Urothelium cell line (cell line): ENCODE measurements at places on chromosomes 4 and X.
A peak's percentile ranks its signal among the peaks of the same experiment; 100 is the strongest.

DNA sequence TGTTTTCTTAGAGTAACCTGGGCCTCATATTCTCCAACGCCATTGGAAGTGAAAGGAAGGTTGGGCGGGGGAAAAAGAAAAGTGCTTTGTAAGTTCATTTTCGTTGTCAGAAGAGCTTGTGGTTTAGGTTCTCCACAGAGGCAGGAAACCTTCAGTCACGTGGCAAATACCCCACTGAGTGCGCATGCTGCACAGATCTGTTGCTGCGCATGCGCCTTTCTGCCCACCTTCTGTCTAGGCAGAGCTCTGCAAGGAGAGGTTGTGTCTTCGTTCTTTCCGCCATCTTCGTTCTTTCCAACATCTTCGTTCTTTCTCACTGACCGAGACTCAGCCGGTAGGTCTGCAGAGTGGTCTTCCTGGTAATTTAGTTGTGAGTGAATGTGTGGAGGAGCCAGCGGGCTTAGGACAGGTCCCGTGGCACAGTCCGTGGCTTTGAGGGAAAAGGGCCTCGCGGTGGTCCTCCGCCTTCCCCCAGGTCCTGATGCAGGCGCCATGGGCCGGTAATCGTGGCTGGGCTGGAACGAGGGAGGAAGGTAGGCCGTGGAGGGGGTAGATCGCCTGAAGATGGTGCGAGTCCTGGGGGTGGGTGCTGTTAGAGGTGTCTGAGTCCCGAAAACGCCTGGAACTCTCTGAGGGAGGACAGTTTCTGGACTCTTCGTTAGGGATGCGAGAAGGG is at the start of gene PAGE5:
Gene PAGE5, plus strand, starts transcription at position 228 of the 676 bp plus-strand sequence. CDS start 1,037 bp downstream, outside the sequence.
- DNase-seq, result no peak

GRCh38 chrX:97594646-97595224 is 711.0 kb downstream of the RPA4 start:
- no peak for DNase-seq

DNA sequence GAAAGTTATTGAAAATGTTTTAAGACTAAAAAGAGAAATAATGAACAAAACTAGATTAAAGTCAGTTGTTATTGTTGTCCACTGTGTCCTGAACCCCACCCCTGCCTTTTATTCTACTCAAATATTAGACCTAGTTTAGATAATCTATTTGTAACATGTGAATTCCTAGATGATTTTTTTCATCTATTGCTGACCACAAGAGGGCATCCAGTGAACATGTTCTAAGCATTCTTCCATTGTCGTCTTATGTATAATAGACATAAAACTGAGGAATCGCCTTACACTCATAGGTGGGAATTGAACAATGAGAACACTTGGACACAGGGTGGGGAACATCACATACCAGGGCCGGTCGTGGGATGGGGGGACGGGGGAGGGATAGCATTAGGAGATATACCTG is 36.4 kb upstream of the HPRT1 start:
- no peak for DNase-seq

DNA sequence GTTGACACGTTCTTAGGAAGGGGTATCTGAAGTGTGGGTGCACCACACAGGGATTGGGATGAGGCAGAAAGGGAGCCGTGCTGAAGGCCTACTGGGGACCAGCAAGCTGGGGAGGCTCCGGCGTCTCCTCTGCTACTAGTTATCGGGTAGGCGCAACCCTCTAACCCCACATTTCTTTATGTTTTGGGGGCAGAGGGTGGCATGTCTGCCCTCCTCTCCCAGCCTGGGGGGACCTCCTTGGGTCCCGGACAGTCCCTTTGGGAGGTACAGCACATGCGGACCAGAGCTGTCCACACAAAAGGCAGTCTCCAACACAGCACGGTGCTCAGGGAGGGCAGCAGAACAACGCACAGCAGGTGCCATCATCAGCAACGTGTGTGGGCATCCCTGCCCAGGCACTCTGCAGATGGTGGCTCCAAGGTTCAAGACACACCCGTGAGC is 33.2 kb downstream of the WDR1 start:
- DNase-seq, result no peak

GRCh38 chr4:1728061-1728980 is 7.0 kb downstream of the TACC3 start:
- DNase-seq, result no peak

- DNase-seq, result no peak
Measured at GRCh38 chrX:127439676-127440075, 612.5 kb downstream of the ACTRT1 start.

DNA sequence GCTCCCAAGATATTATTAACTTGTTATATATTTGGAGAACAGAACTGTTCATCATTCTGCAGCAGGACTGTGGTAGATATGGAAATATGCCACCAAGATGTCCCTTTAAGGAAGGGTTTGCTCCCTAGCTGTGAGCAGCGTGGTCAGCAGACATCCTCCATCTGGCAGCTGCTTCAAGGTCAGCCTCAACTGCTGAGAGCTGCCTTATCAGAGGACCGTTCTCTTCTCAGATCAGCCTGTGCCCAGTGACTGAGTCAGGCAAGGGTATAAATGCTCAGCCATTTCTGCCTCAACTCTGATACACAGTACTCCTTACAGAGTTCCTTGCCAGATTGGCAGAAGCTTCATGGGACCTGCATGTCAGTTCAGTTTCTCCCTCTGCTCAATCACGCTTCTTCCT is 63.4 kb upstream of the MAGEB2 start:
- DNase-seq, result no peak

DNA sequence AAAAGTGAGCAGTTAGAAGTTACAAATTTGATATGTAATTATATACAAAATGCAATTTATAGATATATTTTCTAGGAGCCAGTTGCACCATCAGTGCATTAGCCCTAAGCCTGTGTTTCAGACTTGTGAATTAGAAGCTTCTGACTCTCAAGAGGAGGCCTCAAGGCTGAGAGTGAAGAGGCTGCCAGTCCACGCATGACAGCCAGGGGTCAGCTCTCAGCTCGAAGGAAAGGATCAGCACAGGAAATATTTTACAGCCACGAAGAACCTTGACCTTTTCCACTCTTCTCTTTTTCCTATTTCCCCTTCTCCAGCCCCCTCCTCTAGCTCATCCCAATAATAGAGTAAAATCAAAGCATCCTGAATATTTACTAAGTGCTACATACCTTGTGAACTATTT is 642.4 kb downstream of the TRIML1 start:
- DNase-seq, result peak; percentile 11

DNA sequence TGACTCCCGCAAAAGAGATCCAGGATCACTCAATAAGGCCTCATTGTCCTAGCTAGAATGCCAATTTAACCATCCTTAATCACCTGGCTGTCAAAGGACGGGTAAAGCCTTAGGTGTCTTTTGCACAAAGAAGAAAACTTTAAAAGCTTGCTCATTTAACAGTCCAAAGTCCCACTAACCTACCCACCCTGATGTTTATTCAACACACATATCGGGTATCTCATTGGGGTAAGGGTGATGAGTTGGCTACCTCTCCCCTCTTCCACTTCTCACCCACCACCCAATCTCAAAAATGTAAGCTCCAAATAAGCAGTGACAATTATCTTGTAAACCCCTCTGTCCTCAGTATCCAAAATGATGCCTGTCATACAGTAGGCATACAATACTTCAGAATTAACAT is 988 bp upstream of the SRD5A3 start:
- DNase-seq, result no peak

- DNase-seq, result no peak
Measured at GRCh38 chrX:15790769-15791290, 546 bp downstream of the ZRSR2 start.

- no peak for DNase-seq
Measured at GRCh38 chr4:152301381-152301780, 234.5 kb downstream of the FBXW7 start.

- no peak for DNase-seq
Measured at GRCh38 chr4:133096972-133097371, 52.1 kb upstream of the PCDH10 start.

GRCh38 chr4:168978001-168978700 is 31.9 kb downstream of the CBR4 start:
- DNase-seq, result peak; percentile 17

GRCh38 chr4:141675384-141675783 is 39.0 kb downstream of the IL15 start:
- no peak for DNase-seq

- DNase-seq, result no peak
Measured at GRCh38 chr4:110042545-110043517, 130.1 kb downstream of the EGF start.

GRCh38 chr4:740656-741282 is 35.1 kb downstream of the PCGF3 start:
- no peak for DNase-seq

DNA sequence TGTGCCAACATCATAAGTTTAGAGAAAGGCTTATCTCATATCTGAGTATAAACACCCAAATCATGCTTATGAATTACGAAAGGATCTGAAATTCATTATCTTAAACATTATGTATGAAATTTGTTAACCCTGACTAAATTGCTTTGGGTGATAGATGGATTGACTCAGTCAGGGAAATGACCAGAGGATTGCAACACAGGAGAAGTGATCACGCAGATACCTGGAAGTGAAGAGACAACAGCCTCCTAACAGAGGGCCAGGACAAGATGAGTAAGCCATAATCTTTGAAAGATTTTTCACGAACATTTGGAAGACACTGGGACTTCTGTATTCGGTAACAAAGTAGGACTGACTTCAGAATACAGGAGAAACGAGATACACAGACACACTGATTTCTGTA is 363.4 kb downstream of the DMD start:
- no peak for DNase-seq

GRCh38 chr4:24763631-24764297 is 31.6 kb upstream of the SOD3 start:
- peak; percentile 25 for DNase-seq

DNA sequence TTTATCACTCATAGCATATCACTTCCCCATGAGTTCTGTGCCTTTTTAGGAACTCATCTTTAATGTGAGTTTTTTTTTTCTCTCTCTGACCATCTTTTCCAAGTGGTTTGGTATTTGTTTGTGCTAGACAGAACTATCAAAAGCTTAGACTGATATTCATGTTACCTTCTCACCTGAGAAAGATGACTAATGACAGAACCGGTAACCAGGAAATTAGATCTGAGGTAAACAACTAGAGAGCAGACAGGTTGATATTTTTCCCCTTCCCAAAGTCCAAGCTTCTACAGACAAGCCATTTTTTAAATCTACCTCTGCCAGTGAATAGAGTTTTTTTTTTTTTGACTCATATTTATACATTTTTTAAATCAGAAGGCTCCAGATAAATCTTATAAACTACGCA is 17.0 kb upstream of the SRD5A3 start:
- no peak for DNase-seq

- peak; percentile 23 for DNase-seq
Measured at GRCh38 chrX:74449937-74450330, 28.6 kb downstream of the SLC16A2 start.

- peak; percentile 21 for DNase-seq
Measured at GRCh38 chr4:72525938-72526337, 43.1 kb downstream of the ADAMTS3 start.

DNA sequence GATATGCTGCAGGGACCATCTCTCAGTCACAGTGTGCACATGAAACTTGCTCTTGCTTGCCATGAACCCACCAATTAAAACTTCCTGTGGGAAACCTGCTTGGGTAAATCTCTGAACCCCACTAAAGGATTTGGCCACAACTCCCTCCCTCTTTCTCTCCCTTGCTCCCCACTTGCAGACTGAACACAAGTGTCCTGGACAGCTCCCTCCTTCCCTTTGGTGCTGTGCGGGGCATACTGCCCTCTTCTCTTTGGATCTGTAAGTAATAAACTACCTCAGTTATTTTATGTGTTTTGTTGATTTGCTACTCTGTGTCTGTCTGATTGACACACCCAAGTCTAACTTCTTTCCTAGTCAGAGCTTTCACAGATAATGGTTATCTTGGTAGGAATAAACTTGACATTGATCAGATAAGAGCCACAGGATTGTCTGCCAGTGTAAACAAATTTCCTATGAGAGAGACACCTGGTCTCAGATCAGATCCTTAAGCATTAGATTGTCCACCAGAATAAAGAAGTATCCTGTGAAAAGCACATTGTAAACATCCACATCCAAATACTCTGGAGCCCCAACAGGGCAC is 41.8 kb downstream of the SULT1E1 start:
- DNase-seq, result no peak
